GM20000 (cell line): ENCODE measurements at places on chromosomes 11 and 22.
A peak's percentile ranks its signal among the peaks of the same experiment; 100 is the strongest.

- DNase-seq = no peak
These were observed 56.9 kb downstream of the ABTB2 start for GRCh38 chr11:34300926-34301295.

DNA sequence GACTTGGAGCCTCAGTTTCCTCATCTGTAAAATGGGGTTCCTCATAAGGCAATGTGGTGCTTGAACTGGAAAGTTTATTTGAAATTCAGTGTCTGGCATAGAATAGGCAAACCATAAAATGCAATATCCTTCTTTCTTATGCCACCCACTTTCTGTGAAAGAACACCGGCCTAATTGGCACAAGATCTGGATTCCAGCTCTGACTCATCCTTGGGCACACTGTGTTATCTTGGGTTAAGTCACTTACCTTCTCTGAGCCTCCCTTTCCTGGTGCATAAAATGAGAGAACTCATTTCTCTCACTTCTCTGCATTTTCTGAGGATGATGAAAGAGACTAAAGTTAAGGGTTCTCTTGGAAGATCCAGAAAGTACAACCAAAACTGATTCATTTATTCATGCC is 5.1 kb downstream of the INSC start:
- no peak for DNase-seq

- no peak for DNase-seq
These were observed 21.2 kb downstream of the GDPD5 start for GRCh38 chr11:75504501-75504900.

DNA sequence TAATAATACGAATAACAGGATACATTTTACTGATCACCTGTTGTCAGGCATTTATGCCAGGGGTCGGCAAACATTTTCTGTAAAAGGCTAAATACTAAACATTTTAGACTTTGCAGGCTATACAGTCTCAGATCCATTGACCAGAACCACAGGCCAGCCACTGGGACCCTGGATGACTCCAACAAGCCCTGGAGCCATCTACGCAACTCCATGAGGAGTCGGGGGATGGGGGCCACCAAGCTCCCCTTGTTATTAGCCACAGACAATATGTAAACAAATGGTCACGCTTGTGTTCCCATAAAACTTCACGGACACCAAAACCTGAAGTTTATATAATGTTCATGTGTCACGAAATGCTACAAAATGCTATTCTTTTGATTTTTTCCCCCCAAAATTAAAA is 54.4 kb upstream of the EMID1 start:
- DNase-seq = no peak

GRCh38 chr11:67640021-67640757 is 626 bp upstream of the TBX10 start:
- peak; percentile 81 for DNase-seq

DNA sequence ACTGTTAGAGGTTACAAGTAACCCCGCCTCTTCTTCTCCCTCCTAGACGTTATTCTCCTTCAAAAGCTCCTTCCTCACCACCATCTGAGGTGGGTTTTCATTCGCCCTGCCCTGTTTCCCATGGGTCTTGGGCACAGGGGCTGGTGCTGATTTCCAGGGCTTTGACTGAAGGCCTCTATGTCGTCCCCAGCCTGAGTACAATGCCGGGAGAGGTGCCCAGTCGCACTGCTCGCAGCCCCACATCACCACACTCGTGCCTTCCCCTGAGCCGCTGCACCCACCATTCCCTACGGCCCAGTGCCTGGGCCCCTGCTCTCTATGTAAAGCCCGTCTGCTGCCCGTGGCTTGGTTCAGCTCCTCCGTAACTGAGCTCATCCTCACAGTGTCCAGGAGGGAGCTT is 169.8 kb downstream of the DSCAML1 start:
- no peak for DNase-seq

DNA sequence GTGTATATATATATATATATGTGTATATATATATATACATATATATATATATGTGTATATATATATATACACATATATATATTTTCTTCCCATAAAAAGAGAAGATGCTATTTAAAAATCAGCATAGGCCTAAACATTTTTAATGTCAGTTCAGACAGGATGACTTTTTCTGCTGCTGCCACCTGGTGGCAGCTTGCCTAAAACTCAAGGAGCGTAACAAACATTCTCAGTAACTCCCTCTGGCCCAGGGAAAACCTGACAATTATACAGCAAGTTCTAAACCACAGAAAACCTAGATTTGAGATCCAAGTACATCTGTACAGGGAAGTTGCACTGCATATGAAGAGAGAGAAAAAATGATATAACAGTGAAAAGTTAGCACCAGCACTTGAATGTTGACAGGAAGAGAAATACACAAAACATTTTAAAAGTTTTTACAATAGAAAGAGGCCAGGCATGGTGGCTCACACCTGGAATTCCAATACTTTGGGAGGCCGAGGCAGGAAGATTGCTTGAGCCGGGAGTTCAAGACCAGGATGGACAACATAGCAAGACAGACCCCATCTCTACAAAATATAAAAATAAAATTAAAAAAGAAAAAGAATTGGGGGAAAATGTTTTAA is 16.6 kb downstream of the OR8A1 start:
- DNase-seq = peak; percentile 22

- no peak for DNase-seq
These were observed 39.5 kb upstream of the CD44 start for GRCh38 chr11:35099278-35100012.

GRCh38 chr11:103682318-103683184 is 353.9 kb upstream of the DDI1 start:
- DNase-seq = peak; percentile 52

- DNase-seq = no peak
These were observed 98.0 kb downstream of the PRR5L start for GRCh38 chr11:36394056-36394455.

GRCh38 chr11:26042113-26042512 is 289.8 kb upstream of the ANO3 start:
- DNase-seq = no peak

GRCh38 chr22:27747396-27748221 is 53.9 kb downstream of the MN1 start:
- DNase-seq = no peak

DNA sequence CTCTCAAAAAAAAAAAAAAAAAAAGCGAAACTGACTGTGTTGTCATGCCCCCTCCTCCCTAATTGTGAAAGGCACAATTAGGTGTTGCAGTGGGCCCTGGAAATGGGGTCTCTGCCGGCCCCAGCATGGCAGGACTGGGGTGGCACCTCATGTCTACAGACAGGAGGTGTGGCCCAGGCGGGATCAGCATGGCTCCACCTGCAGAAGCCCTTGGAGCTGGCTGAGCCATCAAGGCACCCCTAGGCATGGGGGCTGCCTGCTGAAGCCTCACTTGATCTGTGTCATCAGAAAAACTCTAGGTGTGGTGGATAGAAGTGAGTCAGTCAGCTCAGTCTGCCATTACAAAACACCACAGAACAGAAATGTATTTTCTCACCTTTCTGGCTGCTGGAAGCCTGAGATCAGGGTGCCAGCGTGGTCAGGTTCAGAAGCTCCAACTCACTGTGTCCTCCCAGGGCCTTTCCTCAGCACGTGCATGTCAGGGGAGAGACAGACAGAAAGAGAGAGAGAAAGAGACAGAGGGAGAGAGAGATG is 10.1 kb upstream of the B4GALNT4 start:
- DNase-seq = no peak

DNA sequence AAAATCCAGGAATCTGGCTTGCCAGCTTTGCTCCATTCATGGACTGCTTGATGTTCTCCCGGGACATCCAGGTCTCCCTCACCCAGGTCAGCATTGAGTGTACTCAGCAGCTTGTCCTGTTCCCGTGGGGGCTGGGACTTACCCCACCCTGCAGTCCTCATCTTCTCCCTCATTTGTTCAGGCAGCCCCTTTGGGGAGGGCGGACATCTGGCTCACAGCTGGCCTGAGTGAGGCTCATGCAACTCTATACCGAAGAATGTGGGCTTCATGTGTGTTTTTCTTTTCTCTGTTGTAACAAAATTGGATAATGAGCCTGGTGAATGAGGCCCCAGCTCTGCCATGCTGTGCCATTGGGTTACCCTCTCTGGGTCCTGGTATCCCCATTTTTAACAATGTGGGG is 227.7 kb upstream of the TENM4 start:
- no peak for DNase-seq

DNA sequence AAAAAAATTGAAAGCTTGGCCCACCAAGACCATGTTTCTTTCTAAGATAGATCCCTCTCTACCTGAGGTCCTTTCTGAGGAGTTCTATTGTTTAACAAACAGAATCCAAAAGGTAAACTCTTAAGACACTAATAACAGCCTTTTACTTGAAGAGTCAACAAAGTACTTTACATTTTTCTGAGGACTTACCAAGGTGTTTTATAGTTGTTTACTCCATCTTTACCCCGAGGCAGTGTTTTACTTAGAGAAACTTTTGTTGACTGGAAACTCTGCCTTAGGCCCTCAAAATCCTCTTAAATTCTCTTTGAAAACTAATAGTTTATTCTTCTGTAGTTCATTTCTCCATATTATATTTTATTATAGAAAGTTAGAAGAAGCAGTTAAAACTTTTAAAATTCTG is 49.7 kb upstream of the NOX4 start:
- no peak for DNase-seq

- DNase-seq = no peak
These were observed 83.5 kb downstream of the C22orf31 start for GRCh38 chr22:28978158-28978557.

GRCh38 chr11:103681855-103682254 is 354.6 kb upstream of the DDI1 start:
- DNase-seq = no peak

- no peak for DNase-seq
These were observed 47.6 kb upstream of the KCNQ1OT1 start for GRCh38 chr11:2747248-2748027.

DNA sequence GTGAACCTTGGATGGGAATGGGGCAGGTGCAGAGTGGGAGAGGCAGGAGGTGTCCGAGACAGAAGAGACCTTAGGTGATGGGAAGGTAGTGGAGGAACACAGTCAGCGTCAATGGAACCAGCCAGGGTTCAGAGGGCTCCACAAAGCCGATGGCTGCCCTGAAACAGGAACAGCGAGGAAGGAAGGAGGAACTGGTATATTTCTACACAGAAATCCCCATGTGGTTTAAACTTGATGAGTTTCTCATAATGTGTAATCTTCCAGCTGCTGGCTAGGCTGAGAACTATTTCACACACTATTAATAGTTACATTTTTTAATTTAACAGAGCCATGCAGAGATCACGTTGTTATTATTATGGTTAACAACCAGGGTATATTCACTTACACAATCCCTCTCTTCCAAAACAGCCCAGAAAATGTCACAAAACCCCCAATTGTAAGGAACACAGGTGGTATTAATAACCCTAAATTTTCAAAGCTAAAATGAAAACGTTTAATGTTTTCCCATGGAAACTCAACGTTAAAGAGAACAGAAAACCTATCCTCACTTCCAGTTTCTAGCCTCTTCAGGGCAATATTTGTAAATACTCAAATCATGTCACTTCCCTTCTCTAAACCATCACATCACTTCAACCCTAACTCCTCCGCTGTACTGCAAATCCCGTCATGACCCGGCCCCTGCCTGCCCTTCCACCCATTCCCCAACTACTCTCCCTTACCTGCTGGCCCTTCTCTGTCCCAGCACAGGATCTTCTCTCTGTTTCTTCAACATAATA is 74.5 kb upstream of the ARFGAP3 start:
- peak; percentile 70 for DNase-seq

DNA sequence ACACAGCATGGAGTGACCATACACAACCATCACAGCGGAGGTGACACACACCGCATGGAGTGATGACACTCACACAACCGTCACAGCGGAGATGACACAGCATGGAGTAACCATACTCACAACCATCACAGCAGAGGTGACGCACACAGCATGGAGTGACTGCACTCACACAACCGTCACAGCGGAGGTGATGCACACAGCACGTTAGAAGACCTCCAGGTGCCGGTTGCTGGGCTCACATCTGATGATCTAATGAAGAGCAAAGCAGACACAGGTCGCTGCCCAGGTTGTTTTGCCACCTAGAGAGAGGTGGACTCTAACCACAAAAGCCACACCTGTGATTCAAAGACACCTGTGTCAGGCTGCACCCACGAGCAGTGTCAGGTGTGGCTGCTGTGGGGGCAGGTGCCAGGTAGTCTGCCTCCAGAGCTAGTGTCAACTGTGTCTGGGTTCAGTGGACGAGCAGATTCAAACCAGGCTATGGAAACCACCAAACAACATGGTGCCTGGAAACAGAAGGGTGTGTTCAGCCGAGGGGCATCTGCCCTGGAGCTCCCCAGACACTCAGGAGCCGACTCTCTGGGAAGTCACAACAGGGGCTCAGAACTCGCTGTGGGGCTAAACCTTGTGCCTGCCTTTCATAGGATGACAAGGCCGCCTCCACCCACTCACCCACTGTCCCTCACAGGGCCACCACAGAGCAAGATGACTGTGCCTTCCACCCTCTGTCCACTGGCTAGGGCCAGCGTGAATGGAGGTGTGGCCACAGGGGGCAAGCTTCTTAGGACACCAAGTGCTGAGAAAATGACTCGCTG is 608.2 kb downstream of the TBC1D22A start:
- DNase-seq = no peak
